ENCODE measurements at places on chromosomes 5 and 9. TPM values are rescaled to one million over a fixed set of nuclear protein-coding genes. Genes with fewer than 3 reads are reported as not detected.

GRCh38 chr5:68405784-68406743 lies 190.5 kb downstream of the PIK3R1 start:
- H3K27ac ChIP-seq, result no peak overlapping the region
- H3K27me3 ChIP-seq, result no peaks in the 10 kb centered on the region
- no peak for DNase-seq

DNA sequence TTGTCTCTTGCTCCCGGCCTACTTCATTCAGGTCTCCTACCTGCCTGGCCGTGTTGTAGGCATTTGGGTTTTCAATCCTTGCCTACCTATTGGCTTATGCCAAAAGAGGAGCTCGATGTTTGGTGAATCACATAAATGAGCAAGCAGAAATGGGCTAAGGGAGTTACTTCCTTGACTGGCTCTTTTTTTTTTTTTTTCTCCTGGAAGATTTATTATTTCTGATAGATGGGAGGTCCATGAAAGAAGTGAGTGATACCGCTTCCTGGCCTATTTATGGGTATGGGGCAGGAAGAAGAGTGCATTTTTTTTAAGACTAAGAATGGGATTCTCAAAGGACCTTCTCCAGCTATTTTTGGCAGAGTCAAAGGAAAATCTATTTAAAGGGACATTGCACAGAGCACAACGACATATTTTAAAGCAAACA lies 294.1 kb downstream of the ARHGAP26 start:
- peaks cover 10% of the 10 kb centered on the region for H3K36me3 ChIP-seq
- H3K4me1 ChIP-seq, result peaks cover 58% of the 10 kb centered on the region
- DNase-seq, result no peak
- no peak overlapping the region for H3K4me3 ChIP-seq

DNA sequence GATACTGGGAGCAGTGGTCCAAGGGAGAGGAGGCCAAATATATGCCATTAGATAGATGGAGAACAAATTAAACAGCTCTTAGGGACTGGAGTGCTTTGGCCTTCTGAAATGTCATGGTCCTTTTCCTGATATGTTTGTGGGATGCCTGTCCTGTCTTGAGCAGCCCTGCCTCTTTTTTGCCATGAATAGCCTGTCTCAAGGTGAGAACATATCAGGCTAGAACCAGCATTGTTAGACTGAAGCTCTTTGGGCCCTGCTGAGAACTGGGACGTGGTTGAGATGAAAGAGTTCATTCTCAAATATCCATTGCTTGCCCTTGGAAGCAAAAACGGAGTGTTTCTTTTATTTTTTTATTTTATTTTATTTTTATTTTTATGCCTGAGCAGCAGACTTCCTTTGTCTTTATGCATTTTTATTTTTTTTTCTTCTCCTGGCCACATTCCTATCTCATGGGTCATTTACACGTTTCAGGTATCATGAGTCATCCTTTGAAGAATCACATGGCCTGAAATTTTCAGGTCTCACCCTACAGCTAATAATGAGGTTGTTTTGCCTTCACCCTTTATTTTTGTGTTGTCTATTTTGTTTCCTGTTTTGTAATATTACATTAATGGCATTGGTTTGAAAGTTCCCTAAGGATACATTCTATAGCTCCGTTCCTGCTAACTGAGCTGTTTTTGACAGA lies 371.4 kb downstream of the PSAT1 start:
- H3K27ac ChIP-seq, result no peak overlapping the region
- no peaks in the 10 kb centered on the region for H3K4me1 ChIP-seq
- H3K27me3 ChIP-seq, result no peaks in the 10 kb centered on the region
- DNase-seq, result no peak
- H3K4me3 ChIP-seq, result no peak overlapping the region
- no peaks in the 10 kb centered on the region for H3K36me3 ChIP-seq

DNA sequence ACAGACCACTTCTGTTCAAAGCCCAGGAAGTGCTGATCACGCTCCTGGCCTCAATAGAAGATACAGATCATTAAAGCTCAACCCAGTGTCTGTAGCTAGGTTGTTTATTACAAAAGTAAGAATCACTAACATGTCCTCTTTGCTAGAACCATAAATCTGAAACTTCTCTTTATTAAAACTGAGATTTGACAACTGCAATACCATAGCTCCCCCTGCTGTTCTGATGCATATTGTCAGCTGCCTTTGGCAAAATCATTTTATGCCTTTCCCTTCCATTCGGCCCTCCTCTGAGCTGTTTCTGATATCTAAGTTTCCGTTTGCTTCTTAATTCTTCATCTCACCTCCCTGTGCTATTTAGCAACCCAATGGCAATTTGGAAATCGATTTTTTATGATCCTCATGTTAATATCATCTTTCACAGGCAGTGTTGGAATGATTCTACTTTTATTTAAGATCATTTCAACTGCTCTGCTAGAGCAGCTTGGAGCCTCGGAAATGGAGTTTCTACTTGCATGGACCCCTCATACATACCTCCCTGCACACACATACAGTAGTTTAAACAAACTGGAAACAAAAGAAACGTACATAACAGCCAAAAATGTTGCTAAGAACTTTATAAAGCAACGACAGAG lies 998.8 kb downstream of the MAT2B start:
- no peak overlapping the region for H3K27ac ChIP-seq
- H3K4me3 ChIP-seq, result no peak overlapping the region
- no peaks in the 10 kb centered on the region for H3K36me3 ChIP-seq
- no peak for DNase-seq

DNA sequence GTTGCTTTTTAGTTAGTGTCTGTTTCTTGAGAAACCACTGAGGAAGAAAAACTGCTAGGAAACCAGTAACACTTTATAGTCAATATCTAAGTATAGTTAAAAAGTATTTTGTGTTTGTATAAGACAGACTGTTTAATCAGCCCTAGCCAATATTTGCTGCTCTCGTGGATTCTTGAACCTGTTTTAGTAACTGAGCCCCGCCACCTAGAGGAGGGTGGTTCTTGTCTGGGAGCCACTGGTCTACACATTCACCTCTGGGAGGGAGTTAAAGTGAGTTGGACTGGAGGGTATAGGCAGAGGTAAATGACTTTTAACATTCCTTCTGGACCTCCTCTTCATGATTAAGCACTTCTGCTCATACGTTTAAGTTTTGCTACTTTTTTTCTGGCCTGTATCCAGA lies 117.2 kb downstream of the SPATA31D1 start:
- DNase-seq, result no peak
- H3K27ac ChIP-seq, result no peak overlapping the region
- no peaks in the 10 kb centered on the region for H3K36me3 ChIP-seq
- no peaks in the 10 kb centered on the region for H3K27me3 ChIP-seq

Gene C7
- 176 TPM for total RNA-seq
